ENCODE measurements at places on chromosomes 1 and 21.
A peak's percentile ranks its signal among the peaks of the same experiment; 100 is the strongest.

- no peak for DNase-seq
Observed at GRCh38 chr1:86965827-86966182, 51.4 kb downstream of the HS2ST1 start.

DNA sequence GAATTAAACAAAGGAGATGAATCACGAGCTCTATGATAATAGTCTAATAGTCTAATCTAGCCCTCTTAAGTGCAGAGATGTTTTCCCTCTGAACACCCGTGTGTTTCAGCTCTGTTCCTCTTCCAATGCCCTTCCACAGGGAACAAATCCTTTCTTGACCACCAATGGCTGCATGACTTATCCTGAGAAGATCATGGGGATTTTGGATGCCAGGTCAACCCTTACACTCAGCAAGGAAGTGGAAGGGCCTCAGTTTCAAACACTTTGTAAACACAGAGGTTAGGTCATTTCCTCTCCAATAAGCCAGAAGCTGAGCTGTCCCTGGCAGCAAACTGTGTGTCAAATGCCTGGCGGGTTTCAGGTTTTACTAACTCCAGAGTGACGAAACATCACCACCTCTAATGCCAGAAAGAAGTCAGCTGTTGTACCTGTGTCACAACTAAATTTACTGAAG lies 200.0 kb downstream of the GABPA start:
- DNase-seq: peak; percentile 94

DNA sequence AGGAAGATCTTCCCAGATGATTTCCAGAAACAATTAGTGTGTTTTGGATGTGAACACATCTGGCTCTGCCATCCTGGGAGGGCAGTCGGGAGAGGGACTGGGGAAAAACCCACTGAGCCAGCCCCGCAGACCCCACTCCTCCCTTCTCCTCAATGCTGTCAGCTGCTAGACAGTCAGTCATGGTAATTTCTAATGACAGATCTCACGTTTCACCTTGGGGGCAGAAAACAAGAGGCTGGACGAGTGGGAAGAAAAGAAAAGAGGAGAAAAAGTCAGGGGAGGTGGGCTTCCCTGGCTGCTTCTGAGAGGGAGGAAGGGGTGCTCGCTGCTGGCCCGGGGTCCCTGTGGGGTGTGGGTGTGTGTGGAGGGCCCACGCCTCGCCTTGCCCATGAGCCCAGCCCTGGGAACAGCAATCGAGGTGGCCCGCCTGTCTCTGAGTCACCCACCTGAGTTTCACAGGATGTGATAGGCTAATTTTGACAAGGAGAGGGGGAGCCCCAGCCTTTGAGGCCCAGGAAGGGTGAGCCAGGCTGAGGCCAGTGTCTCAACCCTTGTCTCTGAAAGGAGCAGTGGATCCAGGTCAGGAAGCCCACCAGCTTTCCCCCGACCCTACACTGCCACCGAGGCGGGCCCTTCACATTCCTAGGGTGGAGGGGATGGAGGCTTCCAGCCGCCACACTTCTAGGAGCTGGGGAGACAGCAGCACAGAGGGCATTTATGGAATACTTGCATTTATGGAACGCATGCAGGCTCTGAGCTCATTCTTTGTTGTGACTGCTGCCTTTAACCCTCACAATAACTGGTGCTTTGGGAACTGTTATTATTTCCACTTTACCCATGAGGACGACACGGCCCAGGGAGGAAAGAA lies 49.1 kb upstream of the IFNLR1 start:
- DNase-seq: peak; percentile 10

DNA sequence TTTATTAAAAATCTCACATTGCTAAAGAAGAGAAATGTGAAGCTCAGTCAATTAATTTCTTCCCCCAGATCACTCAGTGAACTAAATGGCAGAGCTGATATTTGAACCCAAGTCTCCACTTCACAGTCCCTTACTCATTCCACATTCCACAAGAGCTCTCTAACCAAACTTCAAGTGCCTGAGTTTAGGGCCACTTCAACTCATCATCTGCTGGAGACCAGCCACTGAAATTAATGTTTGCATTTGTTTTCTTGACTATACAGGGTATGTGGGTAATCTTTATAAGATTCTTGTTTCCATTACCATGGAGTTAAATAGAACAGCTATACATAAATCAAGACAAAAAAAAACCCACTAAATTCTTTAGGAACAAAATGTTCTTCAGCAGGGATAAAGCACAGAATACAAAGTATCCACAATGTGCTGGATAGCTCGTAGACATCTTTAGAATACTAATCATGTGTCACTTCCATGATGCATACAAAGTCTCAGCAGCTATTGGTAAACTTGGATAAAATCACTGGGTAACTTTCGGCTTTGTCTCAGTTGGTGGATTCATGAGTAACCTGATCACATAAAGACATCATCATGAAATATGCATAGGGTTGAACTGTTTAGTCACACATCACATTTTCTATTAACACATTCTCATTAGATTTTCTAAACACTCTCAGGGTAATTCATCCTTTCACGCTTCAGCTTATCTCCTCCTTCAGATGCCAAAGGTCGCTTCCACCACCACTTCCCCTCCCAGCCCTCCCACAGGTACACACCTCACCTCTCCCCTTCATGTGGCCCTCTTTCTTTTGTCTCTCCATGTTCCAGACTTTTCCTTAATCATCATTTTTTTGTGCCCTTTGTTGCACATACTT lies 89.8 kb downstream of the LRRC53 start:
- no peak for DNase-seq

DNA sequence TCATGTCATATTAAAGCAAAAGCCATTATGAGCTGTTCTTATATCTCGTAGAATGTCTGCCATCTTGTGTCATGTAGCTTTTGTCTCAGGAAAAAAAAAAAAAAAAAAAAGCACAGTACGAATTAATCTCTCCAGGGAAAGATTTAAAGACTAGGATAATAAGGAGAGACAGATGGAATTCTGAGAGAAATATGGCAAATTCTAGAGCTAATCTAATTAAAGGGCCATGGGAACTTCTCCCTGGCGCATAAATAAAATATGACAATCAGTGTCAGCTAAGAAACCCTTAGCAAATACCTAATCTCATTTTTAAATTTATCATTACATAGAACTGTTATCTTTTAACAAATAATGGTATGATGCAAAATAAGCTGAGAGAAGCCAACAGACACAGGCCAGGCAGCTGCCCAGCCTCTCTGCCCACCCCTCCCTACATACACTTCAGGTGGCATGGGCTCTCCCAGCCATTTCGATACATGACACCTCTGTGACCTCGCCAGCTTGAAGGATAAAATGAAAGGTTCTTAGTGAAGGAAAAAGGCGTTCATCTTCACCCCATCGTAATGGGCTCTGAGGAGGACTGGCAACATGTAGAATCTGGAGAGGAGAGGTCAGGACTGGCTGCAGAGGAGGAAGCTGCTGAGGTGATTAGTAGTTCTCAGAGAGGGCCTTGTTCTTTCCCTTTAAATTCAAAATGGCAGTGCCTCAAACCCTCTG lies 39.8 kb downstream of the DISC1 start:
- DNase-seq: no peak

- peak; percentile 95 for DNase-seq
Observed at GRCh38 chr1:180027949-180028445, 73.4 kb downstream of the CEP350 start.

DNA sequence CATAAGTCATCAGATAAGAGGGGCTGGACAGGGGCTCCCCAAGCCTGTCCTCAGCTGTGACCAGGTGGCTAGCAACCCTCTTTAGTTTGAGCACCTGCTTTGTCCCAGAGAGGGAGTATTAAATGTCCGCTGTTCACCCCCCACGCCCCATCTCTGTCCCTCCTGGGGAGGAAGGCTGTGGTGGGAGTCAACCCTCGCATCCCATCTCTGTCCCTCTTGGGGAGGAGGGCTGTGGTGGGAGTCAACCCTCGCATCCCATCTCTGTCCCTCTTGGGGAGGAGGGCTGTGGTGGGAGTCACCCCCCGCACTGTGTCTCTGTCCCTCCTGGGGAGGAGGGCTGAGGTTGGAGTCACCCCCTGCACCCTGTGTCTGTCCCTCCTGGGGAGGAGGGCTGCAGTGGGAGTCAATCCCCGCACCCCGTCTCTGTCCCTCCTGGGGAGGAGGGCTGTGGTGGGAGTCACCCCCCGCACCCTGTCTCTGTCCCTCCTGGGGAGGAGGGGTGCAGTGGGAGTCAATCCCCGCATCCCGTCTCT lies 72.6 kb upstream of the ABCG1 start:
- DNase-seq: no peak

GRCh38 chr21:41816583-41817165 lies 49.8 kb upstream of the RIPK4 start:
- DNase-seq: peak; percentile 70

GRCh38 chr1:79117376-79117775 lies 110.8 kb upstream of the ADGRL4 start:
- peak; percentile 54 for DNase-seq

- DNase-seq: no peak
Observed at GRCh38 chr1:3007298-3008147, 13.7 kb upstream of the ACTRT2 start.

GRCh38 chr1:28803662-28804061 lies 8.3 kb upstream of the OPRD1 start:
- no peak for DNase-seq

Measured in cardiac fibroblast (primary cell).